Progenitor cell of endocrine pancreas (in vitro differentiated cells): ENCODE measurements at places on chromosomes 1 and 21.

DNA sequence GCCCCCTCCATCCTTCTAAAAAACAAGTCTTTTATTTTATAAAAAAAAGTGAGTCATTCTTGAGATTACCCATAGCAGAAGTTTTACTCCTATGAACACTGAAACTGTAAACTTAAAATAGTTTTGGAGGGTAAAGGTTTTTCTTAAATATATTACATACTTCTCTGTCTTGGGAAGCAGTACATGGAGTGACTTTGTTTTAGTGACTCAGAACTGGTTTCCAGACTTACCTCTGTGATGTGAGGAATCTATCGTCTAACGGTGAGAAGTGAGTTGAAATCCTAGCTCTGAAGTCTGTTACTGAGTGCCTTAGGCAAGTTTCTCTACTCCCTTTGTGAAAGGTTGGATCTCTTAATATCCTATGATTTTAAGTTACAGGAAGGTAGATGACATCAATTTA lies 176.3 kb upstream of the POU3F1 start:
- DNase-seq, result no peak

- no peak for DNase-seq
Observed at GRCh38 chr1:212247179-212247721, 38.0 kb upstream of the PPP2R5A start.

GRCh38 chr21:44499631-44500030 lies 40.4 kb downstream of the KRTAP10-1 start:
- DNase-seq, result no peak

DNA sequence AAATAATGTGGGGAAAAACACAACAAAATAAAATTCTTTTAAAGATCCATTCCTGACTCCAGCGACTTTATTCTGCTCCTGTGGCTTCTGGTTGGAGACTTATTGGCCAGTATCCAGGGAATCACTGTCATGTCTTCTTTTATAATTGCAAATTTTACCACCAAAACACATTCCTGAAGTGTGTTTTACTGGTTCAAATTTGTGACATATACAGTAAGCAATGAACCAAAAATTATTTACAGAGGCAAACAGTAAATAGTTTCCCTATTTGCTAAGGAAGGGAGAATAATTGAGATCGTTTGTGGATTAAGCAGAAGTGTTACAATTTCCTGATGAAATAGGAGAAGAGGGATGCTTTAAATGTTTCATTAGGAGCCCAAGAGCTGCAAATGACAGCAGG lies 118.7 kb downstream of the ZNF281 start:
- no peak for DNase-seq

GRCh38 chr1:40316595-40317393 lies at the start of gene COL9A2:
COL9A2 (minus strand) TSS chr1:40317286; CDS start chr1:40317197, 89 bp downstream.
- peak; percentile 36 for DNase-seq

DNA sequence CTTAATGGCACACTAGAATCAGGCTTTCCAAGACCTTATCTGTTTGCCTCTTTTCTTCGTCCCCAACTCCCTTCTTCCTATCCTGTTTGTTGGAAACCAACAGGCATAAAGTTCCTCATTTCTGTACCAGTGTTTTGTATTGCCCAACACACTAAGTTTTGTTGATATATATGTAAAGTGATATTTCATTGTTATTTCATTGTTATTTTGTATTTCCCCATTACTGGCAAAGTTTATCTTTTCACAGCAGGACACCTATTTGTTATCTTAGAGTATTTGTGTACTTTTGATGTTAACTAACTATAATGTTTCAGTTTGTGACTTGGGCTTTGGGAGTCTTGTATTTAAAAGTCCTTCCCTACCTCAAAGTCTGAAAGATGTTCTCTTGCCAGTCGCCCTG lies 27.1 kb downstream of the FAM20B start:
- DNase-seq, result no peak

DNA sequence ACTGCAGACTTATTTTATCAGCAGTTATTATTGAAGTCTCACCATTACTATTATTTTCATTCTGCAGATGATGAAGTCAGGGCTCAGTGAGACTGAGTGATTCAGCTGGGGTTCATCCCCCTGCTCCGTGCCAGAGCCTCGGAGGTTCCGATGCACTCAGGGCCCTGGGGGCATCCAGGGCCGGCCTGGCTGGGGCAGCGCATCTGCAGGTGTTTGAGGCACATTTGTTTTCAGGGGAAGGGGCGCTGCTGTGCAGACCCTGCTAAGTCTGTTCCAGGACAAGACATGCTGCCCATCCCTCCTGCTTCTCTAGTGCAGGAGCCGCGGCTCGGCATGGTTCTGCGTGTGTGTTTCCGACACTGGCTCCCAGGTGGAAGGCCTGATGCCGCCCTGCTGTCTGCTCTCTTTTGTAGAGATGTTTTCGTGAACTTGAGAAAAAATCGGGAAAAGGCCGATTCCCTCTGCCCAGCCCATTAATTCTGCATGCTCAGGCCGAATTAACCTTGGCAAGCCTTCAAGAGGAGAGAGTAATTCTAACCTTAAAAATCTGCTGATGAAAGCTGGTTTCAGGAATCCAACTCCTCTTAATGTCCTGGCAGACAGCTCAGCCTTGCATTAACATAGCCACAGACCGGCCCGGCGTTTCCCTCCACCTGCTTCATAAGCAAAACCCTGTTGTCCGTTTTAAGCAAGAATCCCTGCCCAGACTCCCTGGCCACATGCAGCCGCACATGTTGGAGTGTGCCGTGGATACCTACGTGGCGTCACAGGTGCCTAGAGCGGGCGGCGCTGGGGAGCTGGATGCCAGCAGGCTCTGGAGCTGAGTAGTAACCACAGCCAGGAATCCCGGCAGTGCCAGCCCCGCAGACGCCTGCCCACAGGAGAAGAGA lies 316.0 kb upstream of the VAMP3 start:
- no peak for DNase-seq

DNA sequence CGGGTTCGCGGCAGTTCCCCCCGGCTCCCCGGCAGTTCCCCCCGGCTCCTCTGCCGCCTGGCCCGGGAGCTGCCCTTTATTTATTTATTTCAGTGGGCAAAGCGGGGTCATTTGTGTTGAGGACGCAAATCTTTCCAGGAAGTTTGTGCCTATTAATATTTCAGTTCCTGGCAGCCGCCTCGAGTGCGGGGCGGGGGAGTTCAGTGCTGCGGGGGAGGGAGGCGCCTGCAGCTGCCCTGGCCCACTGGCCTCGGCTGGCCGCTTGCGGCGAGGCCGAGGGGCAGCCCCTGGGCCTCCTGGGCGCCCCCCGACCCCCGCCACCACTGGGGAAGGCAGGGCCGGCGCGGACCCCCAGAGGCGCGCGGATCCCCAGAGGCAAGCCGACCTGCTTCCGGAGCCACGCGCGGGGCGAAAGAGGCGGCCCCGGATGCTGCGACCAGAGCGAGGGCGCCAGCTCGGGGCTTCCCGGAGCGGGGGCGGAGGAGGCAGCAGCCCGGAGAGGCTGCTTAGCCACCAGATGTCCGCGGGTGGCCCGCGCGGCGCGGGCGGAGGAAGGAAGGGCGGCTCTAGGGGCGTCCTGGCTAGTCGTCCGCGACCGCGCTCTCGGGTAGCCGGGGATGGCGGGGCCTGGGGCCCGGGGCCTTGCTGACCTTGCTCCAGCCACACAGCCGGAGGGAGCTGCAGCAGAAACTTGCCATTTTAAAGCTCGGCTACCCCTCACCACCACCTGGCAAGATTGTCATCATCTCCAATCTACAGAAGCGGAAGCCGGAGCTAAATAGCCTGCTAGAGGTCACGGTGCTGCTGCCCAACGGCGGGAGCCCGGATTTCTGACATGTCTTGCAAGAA lies 48.0 kb downstream of the H3-3A start:
- DNase-seq, result peak; percentile 51

DNA sequence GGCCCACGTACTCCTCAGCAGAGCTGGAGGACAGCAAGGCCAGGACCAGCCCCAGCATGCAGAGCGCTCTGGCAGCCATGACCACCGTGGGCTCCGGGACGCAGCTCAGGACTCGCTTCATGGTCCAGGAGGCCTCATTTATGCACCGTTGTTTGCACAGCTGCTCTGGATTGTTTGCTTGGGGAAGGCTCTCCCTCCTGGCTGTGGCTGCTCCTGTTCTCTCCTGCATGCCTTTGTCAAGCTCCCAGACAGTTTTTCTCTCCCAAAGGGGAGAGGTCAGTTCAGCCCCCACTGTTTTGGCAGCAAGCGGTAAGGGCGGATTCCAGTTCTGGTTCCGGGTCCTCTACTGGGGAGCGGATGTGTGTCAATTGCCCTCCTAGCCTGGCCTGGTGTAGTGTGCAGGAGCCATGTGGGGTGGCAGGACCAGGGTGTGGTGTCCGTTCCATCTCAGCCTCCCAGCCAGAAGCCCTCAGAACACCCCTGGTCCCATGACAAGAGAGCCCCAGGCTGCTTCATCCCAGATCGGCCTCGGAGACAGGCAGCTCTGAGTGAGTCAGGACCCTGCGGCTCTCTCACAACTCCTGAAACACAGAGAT lies at the start of gene TFF3:
TFF3 (minus strand) TSS at position 114 of the 596 bp plus-strand sequence; CDS start at position 79, 35 bp downstream.
- peak; percentile 27 for DNase-seq

- DNase-seq, result no peak
Observed at GRCh38 chr21:38136201-38136600, 120.6 kb upstream of the KCNJ15 start.

- DNase-seq, result no peak
Observed at GRCh38 chr21:29166323-29166722, 35.9 kb downstream of the MAP3K7CL start.

DNA sequence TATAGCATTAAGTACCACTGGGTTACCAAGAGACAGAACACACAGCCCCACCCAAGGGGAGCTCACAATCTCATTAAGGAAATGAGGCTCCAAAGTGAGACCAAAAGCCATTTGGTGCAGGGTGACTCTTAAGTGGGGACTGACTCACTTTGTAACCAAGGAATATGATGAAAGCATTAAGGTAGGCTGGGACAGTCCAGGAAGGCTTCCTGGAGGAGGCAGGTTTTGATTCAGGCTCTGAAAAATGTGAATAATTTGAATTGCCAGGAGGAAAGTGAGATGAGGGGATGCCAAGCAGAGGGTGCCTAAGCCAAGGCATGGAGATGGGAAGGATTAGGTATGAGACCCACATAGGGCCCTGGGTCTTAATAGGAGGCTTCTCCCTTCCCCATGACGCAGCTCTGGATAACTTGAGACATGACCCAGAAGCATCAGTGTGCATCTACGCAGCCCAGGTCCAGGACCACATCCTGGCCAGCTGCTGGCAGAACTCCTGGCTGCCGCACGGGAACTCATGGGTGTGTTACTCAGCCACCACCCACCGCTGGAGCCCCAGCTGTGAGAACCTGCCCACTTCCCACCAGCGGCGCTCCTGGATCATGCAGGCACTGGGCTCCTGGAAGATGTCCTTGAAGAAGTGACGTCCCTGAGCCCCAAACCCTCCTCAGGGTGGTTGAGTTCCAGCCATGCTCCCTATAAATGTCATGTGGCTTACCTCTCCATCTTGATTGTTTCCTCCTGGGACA lies 5.9 kb upstream of the TTC4 start:
- DNase-seq, result no peak

DNA sequence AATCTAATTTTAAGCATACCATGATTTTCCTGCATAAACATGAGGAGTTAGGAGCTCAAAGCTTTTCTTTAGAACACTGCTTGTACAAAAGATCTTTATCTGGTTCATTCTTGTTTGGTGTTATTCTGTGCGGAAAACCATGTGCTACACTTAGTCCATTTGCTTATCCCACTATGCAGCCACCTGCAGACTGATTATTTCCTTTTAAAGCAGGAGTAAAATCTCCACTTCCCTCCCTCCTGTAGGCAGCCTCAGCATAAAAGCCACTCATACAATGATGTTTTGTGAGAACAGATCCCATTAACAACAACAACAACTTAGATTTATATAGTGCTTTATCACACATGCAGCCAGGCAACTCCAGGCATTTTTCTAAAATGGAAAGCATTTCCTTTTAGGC lies 355.3 kb upstream of the NEGR1 start:
- DNase-seq, result no peak

DNA sequence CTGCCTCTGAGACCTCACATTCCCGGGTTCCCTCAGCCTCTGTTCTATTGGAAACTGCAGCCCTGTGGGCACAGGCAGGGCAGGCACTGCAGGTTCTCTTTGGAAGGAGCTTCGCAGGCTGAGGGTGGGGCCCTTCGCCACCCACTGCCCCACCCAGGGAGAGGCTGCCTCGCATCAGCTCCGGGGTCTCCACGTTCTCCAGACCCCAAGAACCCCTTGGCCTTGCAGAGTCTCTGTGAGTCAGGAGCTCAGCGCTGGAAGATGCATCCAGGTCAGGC lies 8.6 kb upstream of the C1orf159 start:
- no peak for DNase-seq

DNA sequence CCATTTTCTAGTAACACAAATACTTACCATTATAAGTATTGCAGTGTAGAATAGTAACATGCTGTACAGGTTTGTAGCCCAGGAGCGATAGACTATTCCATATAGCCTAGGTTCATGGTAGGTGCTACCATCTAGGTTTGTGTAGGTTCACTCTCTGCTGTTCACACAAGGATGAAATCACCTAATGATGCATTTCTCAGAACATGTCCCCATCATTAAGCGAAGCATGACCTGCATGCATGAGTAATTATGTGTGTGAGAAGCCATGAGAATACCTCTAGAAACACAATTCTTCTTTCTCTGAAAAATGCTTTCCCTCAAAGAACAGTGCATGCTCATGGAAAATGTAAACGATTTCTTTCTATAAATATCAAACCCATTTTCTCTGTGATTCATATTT lies 69.3 kb downstream of the NR5A2 start:
- DNase-seq, result no peak

DNA sequence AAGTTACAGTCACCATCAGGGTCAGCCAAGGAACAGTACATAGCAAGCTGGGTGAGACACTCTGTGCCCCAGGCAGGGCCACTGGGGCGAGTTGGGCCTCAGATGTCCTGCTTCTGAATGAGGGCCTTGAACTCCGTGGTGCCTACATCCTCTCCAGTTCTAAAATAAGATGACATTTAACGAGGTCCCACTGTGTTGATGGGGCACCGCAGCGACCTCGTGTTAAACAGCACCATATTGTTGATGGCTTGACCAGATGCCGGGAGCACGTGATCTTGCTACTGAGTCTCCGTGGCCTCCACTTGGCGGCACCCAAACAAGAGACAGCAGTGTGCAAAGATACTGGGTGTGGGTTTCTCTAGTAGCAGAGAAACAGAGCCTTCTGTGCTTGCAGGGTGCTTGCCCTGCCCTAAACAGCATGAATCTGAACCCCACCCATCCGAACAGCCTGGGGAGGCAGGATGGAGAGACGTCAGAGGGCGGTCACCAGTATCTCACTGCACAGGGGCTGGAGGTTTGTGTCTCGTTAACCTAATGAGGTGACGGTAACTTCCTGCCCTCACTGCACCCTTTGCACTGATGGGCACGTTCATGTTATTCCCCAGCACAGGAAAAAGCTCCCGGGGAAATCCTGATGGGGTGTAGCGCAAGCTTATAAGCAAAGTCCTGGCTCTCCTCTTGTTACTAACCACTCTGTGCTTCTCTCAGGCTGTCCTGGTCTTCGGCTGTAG lies 324.4 kb downstream of the AJAP1 start:
- no peak for DNase-seq

- no peak for DNase-seq
Observed at GRCh38 chr1:43509007-43509739, 21.5 kb upstream of the PTPRF start.

- DNase-seq, result peak; percentile 58
Observed at GRCh38 chr1:110554871-110555801, 36.2 kb upstream of the KCNA10 start.
